Naive thymus-derived CD4-positive, alpha-beta T cell (primary cell): ENCODE measurements at places on chromosomes 5 and 9.

GRCh38 chr5:155941340-155941739, 385.6 kb upstream of the SGCD start:
- no peak overlapping the region for H3K4me3 ChIP-seq
- no peak for DNase-seq
- no peaks in the 10 kb centered on the region for H3K4me1 ChIP-seq
- H3K27ac ChIP-seq = no peak overlapping the region

DNA sequence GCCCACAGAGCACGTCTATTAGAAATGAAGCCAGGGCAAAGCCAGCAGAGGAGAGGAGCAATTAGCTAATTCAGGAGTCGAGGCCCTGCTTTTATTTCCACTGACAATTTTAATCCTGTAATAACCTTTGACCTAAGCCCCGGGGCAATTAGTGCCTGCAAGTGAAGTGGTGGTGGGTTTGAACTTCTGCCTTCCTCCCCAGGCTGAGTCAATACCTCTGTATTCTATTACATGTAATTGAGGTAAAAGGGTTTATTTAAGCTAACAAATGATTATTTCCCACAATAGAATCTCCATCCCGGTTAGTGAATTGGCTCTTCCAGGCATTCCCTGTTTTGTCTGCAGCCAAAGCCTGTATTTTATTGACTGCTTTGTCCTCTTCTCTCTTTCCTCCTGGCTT, 49.9 kb downstream of the FGF18 start:
- no peak overlapping the region for H3K4me3 ChIP-seq
- no peaks in the 10 kb centered on the region for H3K27me3 ChIP-seq
- no peaks in the 10 kb centered on the region for H3K36me3 ChIP-seq
- no peak overlapping the region for H3K27ac ChIP-seq
- no peaks in the 10 kb centered on the region for H3K4me1 ChIP-seq

DNA sequence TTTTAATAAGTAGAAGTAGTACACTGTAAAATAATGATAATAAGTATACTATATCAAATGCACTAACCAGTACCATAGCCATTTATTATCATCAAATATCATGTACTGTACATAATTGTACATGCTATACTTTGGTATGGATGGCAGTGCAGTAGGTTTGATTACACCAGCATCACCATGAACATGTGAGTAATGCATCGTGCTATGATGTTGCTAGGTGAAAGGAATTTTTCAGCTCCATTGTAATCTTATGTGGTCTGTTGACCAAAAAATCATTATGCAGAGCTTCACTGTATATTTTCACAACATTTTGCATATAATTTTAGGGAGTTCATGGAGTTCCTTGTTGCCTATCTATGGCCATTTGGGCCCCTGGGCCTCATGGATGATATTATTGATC, 72.2 kb upstream of the HMHB1 start:
- no peaks in the 10 kb centered on the region for H3K36me3 ChIP-seq
- no peaks in the 10 kb centered on the region for H3K4me1 ChIP-seq
- no peak overlapping the region for H3K27ac ChIP-seq
- no peak for DNase-seq
- no peaks in the 10 kb centered on the region for H3K27me3 ChIP-seq
- no peak overlapping the region for H3K4me3 ChIP-seq

DNA sequence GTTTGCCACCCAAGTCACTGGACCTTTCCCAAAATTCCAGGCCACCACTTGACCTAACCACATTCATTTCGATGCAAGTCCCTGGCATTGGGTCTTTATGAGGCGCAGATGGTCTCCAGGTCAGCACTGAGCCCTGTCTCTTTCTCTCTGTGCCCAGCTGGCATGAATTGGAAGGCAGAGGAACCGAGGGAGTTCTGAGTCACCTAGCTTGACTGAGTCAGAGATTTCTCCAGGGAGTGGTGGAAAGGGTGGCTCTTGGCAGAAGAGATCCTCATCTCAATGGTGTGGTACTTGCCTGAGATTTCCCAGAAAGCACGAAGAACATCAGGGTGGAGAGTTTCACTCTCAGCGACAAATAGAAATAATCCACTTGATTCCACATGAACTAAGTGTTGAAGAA, 43.8 kb downstream of the WDR36 start:
- H3K27ac ChIP-seq = no peak overlapping the region
- no peaks in the 10 kb centered on the region for H3K4me1 ChIP-seq
- no peak for DNase-seq
- no peak overlapping the region for H3K4me3 ChIP-seq
- no peaks in the 10 kb centered on the region for H3K27me3 ChIP-seq

DNA sequence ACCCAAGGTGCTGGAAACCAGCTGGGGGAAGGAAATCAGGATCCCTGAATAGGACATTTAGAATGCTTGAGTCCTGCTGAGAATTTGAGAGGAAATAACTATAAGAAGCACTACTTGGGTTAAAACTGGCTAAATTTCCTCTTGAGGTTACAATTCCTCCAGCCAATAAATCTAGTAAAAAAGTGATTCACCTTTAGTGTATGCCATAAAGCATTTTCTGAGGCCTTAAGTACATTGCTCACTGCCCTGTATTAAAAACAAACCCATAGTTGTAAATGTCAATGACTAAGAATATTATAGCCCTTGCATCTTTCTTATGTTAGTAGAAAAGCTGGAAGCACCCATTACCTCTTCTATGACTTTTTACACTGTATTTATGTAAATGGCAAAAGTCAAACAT, 634.7 kb upstream of the ARRDC3 start:
- H3K27me3 ChIP-seq = no peaks in the 10 kb centered on the region
- H3K4me1 ChIP-seq = no peaks in the 10 kb centered on the region
- no peak overlapping the region for H3K4me3 ChIP-seq
- no peaks in the 10 kb centered on the region for H3K36me3 ChIP-seq
- DNase-seq = no peak
- H3K27ac ChIP-seq = no peak overlapping the region

DNA sequence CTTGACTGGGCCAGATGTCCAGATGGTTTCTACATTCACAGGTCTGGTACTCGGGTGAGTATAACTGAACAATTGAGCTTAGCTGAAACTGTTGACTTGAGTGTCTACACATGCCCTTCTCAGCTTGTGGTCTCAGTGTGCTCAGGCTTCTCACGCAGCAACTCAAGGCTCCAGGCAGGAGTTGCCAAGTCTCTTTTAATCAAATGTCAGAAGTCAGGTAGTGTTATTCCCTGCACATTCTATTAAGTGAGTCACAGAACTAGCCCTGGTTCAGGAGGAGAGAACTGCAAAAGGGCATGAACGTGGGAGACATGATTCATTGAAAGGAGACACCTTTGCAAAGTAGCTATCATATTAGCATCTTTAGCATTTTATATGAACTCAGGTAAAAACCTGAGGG, 199.3 kb upstream of the ACTBL2 start:
- no peaks in the 10 kb centered on the region for H3K36me3 ChIP-seq
- no peak for DNase-seq
- no peak overlapping the region for H3K27ac ChIP-seq
- no peak overlapping the region for H3K4me3 ChIP-seq
- H3K4me1 ChIP-seq = no peaks in the 10 kb centered on the region

GRCh38 chr5:31620026-31620425, 18.9 kb upstream of the PDZD2 start:
- H3K27me3 ChIP-seq = peaks cover 3% of the 10 kb centered on the region
- H3K27ac ChIP-seq = no peak overlapping the region
- no peak overlapping the region for H3K4me3 ChIP-seq
- H3K4me1 ChIP-seq = no peaks in the 10 kb centered on the region
- no peak for DNase-seq
- H3K36me3 ChIP-seq = no peaks in the 10 kb centered on the region

GRCh38 chr9:83281306-83282255, 218.6 kb upstream of the RASEF start:
- H3K27ac ChIP-seq = no peak overlapping the region
- no peaks in the 10 kb centered on the region for H3K27me3 ChIP-seq
- no peak for DNase-seq
- no peaks in the 10 kb centered on the region for H3K36me3 ChIP-seq
- no peaks in the 10 kb centered on the region for H3K4me1 ChIP-seq

GRCh38 chr9:34519321-34520020, 3.3 kb downstream of the ENHO start:
- no peaks in the 10 kb centered on the region for H3K36me3 ChIP-seq
- DNase-seq = no peak
- H3K27ac ChIP-seq = no peak overlapping the region
- H3K4me3 ChIP-seq = no peak overlapping the region
- peaks cover 7% of the 10 kb centered on the region for H3K4me1 ChIP-seq

- H3K36me3 ChIP-seq = no peaks in the 10 kb centered on the region
- no peak overlapping the region for H3K27ac ChIP-seq
- no peak overlapping the region for H3K4me3 ChIP-seq
Observed at GRCh38 chr9:3908731-3909130, 382.9 kb upstream of the RFX3 start.

- H3K27me3 ChIP-seq = no peaks in the 10 kb centered on the region
- DNase-seq = no peak
- H3K36me3 ChIP-seq = no peaks in the 10 kb centered on the region
- H3K4me1 ChIP-seq = no peaks in the 10 kb centered on the region
Observed at GRCh38 chr9:106619211-106619610, 243.8 kb upstream of the ZNF462 start.

DNA sequence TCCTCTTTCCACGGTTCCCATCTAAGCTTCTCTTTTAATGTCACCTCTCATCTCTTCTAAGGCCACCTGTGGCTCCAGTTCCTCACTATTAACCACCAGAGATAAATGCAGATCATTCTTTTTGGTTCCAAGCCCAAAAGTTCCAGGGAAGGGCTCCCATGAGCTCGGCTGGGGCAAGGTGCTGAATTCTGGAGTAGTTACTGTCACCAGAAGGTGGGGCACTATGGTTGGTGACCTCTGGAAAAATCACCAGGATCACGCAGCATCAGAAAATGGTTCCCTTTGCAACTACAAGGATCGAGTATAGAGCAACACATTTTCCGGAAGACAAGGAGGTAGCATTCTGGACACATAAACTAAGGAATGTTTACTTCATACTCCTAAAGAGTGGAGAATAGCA, 528.7 kb upstream of the DAP start:
- no peak overlapping the region for H3K27ac ChIP-seq
- H3K4me3 ChIP-seq = no peak overlapping the region
- no peak for DNase-seq
- no peaks in the 10 kb centered on the region for H3K36me3 ChIP-seq
- no peaks in the 10 kb centered on the region for H3K4me1 ChIP-seq

DNA sequence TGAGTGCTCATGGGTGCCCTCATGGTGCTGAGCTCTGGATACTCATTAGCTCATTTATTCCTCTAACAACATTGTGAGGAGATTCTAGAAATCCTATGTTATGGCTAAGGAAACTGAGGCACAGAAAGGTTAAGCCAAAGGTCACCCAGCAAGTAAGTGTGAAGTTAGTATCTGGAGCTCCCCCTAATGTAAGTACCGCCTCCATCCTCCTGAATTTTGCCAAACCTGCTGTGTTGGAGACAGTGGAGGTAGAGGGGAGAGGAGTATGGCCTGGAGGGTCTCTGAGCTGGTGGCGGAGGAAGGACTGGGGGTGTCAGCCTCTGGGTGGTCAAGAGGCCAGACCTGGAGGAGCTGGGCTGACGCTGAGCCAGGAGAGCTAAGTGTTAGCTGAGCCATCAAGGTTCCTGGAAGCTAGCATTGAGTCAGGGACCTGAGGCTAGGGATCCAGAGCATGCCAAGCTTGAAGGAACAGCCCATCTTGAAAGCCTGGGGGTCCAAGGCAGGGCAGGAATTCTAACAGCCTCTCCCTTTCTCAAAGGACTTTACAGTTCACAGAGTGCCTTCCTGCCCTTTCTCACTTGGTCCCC, 114.8 kb downstream of the RGS3 start:
- H3K4me3 ChIP-seq = peak overlapping the region; percentile 37
- H3K4me1 ChIP-seq = peaks cover 50% of the 10 kb centered on the region
- H3K27ac ChIP-seq = peak overlapping the region; percentile 77
- peaks cover 4% of the 10 kb centered on the region for H3K36me3 ChIP-seq
- DNase-seq = no peak
- H3K27me3 ChIP-seq = no peaks in the 10 kb centered on the region

GRCh38 chr9:122151267-122151828, 8.2 kb downstream of the NDUFA8 start:
- no peak for DNase-seq
- H3K4me3 ChIP-seq = no peak overlapping the region
- no peaks in the 10 kb centered on the region for H3K36me3 ChIP-seq
- H3K4me1 ChIP-seq = no peaks in the 10 kb centered on the region

DNA sequence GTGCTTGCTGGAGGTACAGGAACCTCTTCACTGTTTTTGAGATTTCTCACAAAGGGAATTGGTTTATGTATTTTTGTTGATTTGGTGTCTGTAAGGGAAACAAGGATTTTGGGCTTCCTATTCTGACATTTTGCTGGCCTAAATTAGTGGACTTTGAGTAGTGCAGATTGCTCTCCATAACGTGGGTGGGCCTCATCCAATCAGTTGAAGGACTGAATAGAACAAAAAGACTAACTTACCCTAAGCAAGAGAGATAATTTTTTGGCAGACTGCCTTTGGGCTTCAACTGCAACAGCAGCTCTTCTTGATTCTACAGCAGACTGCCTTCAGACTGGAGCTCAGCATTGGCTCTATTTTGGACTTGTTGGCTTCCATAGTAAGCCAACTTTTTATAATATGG, 93.2 kb downstream of the MSX2 start:
- no peaks in the 10 kb centered on the region for H3K27me3 ChIP-seq
- no peak for DNase-seq
- no peak overlapping the region for H3K27ac ChIP-seq
- no peak overlapping the region for H3K4me3 ChIP-seq

- peak within 1 kb of the TSS; percentile 96 for H3K4me3 ChIP-seq
- peaks cover 42% of the 10 kb centered on the region for H3K4me1 ChIP-seq
- no peaks in the 10 kb centered on the region for H3K27me3 ChIP-seq
- DNase-seq = peak; percentile 93
- H3K36me3 ChIP-seq = peaks cover 15% of the 10 kb centered on the region
- H3K27ac ChIP-seq = peak within 1 kb of the TSS; percentile 98
Observed at GRCh38 chr5:98928873-98929709, at the start of gene CHD1. TSS of gene CHD1 (minus strand) at chr5:98929007. CDS start at chr5:98926386, 2,621 bp downstream.

- peak; percentile 88 for DNase-seq
- no peaks in the 10 kb centered on the region for H3K36me3 ChIP-seq
- peaks cover 26% of the 10 kb centered on the region for H3K4me1 ChIP-seq
Observed at GRCh38 chr5:79514391-79515105, 614 bp upstream of the HOMER1 start.
